ENCODE measurements at places on chromosomes 1 and 21.

DNA sequence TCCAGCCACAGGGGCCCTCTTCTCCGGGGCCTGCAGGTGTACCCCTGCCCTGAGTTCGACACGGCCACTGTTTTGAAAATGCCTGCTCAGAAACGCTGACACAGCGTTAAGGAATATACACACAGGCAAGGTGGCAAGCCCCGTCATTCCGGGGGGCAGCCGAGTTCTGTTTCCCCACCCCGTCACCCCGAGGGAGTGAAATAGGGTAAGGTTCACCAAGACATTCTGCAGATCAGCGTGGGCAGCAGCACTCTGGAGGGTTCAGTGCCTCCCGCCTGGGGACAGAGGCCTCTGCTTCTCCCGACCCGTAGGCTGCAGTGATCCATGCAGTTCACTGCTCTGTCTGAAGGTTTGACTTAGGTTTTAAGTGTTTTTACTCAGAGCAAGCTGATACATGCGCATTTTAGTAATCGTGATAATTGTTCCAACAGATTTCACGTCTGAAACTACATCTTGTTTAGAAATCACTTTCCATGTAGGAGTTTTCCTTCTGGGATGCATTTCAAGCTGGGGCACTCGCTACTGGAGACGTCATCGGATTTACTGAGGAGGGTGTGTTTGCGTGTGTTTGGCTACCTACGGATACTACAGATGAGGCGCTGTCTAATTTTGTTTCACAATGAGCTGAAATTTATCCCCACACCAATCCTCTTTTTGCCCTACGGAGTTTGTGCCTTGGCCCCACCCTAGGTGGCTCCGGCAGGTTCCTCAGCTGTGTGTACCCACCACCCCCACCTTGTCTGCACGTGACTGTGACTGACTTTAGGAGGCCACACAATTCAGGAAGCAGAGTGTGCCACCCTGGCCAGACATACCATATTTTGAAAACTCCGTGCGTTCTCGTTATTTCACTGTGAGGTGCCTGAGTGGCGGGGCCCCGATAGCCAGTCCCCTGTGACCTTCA, 63.5 kb downstream of the AGPAT3 start:
- DNase-seq, result no peak
- H3K4me1 ChIP-seq, result peaks cover 3% of the 10 kb centered on the region
- no peak overlapping the region for H3K4me3 ChIP-seq
- H3K27ac ChIP-seq, result no peak overlapping the region

GRCh38 chr1:25664357-25665199, 48.0 kb downstream of the MAN1C1 start:
- DNase-seq, result no peak
- H3K27me3 ChIP-seq, result no peaks in the 10 kb centered on the region
- H3K36me3 ChIP-seq, result no peaks in the 10 kb centered on the region

DNA sequence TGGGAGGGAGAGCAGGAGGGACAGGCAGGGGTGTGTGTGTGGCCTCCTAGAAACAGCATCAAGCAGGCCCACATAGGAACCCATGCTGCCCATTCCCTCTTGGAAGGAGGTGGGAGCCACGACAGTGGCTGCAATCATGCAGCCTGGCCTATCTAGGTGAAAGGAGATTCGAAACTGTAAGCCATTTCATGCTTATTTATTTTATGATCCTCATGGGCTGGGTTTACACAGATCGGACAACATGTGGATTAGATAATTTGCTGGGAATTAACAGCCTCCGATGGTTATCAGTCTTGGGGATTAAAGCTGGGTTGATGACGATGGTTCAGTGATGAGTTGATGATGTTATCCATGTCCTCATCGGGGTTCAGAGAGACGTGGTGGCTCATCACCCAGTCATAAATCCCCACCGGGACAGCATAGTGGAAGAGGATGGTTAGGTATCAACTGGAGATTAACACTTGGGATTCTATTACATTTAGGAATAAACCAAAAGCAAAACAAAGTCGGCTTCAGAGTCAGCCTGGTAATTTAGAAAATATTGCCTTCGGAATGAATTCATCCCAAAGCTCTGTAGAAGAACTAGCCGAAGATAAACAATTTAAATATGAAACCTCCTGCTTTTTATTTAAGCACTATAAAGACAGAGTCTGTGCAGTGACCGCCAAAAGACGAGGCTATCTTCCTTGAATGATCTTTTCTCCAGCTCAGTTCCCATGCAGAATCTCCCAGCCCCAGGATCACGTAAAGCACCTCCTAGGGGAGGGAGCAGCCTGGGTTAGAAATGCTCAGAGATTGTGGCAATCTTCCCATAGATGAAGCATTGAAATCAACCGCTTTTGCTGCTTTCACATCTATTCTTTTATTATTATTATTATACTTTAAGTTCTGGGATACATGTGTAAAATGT, 252.8 kb downstream of the FOXD2 start:
- no peaks in the 10 kb centered on the region for H3K4me1 ChIP-seq
- H3K27me3 ChIP-seq, result no peaks in the 10 kb centered on the region
- H3K27ac ChIP-seq, result no peak overlapping the region
- no peaks in the 10 kb centered on the region for H3K36me3 ChIP-seq
- no peak overlapping the region for H3K4me3 ChIP-seq

DNA sequence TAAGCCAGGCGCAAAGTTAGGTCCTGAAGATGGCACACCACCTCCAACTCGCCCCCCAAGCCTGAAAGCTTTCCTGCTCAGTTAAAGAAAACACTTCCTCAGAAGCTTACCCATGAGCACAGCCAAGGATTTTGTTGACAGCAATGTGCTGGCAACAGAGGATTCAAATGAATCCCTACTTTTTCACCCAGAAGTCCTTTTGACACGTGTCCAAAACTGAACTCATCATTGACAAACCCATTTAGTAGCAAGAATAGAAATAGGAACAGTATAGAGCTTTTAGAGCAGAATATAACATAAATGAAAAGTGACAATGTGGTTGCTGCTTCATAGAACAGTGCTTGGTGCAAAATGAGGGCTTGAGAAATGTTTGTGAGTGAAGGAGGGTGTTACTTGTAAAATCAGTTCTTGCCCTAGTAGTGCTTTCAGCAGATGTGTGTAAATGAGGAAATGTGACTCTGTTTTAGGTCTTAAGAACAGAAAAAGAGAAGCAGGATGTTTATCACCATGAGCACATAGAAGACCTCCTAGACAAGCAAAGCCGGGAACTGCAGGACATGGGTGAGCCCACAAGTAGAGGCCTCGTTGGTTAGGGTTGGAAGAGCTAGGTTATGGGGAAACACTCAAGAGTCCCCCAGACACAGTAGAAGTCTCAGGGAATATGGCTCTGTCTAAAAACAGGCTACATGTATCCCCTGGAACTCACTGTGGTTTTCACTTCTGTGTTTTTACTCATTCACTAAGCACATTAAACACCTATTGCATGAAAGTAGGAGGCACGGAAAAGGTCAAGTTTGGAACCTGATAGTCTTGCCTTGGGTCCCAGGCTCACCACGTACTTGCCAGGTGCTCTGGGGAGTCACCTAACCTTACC, 48.6 kb upstream of the TMEM125 start:
- no peak overlapping the region for H3K4me3 ChIP-seq
- H3K27ac ChIP-seq, result no peak overlapping the region
- H3K4me1 ChIP-seq, result no peaks in the 10 kb centered on the region
- no peak for DNase-seq
- H3K27me3 ChIP-seq, result no peaks in the 10 kb centered on the region
- no peaks in the 10 kb centered on the region for H3K36me3 ChIP-seq

Measured in CD4-positive, alpha-beta memory T cell (primary cell).